ENCODE measurements at places on chromosomes 1 and 21.

DNA sequence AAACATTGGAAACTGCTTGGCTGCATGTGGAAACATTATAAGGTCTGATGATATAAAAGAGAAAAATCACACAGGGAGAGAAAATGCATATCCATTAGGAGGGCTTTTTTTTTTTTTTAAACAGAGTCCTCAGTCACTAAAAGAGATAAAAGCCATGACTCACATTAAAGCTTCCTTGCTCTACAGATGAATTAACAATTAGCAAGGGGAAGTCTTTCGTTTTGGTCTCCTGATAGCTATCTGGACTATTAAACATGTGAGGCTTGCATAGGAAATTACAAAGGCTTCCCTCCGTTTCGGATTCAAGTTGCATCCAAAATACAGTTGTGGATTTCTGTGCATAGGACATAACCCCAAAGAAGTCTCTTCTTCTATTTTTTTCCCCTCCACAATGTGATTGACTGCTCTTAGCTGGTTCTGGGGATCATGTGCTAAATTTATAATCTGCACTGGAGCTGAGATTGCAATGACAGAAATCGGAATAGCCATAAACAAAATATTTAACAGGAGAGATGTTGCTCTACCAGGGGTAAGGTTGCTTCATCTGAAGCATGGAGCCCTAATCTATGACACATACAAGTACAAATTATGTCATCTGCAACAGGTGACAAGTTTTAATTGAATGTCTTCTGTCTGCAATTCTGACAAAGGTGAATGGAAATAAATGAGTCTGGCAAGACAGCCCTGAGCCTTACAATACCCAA, 146.8 kb downstream of the ESRRG start:
- DNase-seq = peak; percentile 2

DNA sequence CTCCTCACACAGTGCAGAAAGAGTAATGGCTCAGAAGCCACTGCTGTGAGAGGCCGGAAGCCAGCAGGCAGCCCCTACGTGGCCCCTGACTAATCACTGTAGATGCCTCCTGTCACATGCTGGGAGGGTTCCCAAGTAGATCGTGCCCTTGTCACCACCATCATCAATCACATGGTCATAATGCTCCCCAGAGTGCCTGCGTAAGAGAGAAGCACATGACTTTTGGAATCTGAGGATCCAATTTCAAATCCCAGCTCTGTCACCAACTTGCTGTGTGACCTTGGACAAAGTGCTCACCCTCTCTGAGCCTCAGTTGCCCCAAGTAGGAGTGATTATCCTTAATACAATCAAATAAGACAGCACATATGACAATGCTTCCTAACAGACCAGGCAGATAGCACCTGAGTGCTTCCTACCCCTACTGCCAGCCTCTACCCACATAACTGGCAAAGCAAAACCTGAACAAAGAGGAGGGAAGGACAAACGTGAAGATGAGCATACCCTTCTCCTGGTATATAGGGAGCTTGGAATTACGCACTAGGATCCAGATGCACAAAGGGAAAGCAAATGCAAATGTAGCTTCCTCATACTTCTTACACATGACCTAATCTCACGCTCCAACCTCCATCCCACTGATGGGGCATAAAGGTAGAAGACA, 65.7 kb downstream of the SDC3 start:
- DNase-seq = no peak

GRCh38 chr1:216054600-216054999, 368.6 kb downstream of the USH2A start:
- no peak for DNase-seq

DNA sequence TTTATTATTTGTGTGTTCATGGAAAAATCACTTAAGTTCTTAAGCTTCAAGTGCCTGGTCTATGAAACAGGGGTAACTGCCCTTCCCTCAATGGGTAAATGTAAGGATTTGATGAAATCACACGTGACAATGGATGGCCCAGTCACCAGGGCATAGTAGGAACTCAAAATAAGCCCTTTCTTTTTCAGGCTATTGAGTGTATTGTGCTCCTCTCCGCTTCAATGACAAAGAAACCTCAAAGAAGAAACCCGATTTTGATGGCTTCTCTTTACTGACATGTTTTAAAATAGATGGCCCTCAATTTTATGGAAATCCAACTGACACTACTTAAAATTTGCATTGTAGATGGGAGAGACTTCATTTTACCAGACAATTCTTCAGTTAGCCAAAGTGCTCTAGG, 543.5 kb downstream of the OMA1 start:
- no peak for DNase-seq

DNA sequence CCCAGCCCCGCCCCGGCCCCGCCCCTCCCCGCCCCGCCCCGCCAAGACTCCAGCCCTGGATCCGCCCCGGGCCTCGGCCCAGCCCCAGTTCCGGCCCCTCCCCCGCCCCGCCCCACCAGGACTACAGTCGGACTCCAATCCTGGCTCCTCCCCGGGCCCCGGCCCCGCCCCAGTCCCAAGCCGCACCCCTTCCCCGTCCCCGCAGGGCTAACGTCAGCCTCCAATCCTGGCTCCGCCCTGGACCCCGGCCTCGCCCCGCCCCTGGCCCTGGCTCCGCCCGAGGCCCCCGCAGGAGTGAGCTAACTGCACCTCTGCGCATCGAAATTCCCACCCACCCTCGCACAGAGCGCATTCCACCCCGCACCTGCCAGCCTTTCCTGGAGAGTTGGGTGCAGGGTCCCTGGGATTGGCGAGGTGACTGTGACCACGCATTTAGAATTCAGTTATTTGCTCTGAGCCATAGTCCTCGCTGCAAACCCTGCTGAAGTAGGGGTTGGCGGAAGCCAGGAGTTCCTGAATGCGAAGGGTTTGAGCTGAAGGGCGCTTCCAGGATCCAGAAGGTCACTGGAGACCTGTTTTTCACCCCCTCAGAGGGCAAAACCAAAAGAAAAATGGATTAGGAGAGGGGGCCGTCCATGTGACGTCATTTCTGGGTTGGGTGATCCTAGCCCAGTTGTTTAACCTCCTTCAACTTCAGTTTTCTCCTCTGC, 588 bp upstream of the IGSF8 start:
- DNase-seq = peak; percentile 94

GRCh38 chr1:26005434-26006105, 7.7 kb upstream of the PAFAH2 start:
- DNase-seq = no peak

GRCh38 chr1:51664421-51665240, 47.7 kb downstream of the OSBPL9 start:
- DNase-seq = peak; percentile 33

DNA sequence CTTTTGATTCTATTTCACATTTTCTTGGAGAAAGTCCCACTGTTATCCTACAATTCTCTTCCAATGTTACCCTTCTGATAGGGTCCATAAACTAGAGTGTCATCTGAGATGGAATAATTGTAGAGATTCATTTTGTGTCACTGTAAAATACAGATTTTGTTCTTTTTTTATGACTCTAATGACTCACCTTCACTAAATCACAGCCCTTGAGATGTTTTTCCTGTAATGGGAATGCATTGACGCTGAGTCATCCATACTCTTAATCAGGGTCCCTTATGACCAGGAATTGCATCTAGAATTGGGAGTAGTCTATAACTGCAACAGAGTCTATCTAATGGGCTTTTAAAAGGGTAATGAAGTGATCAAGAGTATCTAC, 315.5 kb downstream of the TGFB2 start:
- peak; percentile 93 for DNase-seq

DNA sequence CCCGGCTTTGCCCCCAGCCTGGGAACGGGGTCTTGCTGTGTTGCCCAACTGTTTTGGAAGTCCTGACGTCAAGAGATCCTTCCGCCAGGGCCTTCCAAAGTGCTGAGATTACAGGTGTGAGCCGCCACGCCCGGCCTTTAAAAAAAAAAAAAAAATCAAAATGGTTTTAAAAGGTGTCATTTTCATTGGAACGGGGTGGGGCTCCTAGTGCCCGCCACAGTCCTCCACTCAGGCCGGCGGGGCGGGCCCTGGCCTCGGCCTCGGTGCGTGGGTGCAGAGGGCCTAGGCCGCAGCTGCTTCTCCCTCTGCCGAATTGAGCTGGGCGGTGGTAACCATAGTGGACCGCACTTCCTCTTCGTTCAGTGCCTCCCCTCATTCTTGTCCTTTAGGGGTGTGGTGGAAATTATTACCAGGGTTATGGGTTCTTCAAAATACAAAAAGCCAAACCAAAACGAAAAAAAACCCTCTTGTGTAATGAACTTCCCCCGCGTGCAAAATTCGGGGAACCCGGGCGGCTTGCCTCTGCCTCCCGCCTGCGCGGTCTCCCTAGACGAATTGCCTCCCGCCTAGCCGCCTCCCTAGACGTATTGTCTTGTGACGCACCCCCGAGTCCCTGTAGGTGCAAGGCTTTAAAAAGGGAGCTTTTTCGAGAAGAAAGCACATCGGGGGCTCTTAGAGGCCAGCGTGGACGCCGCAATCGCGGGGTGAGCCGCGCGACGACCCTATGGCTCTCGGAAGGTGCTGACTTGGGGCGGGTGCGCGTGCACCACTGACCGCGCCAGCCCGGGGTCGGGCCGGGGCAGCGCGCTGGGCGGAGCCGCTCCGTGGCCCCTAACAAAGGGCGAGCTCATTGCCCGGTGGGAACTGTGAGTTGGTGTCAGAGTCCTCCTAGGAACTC, 10.5 kb upstream of the SPEN start:
- DNase-seq = no peak

DNA sequence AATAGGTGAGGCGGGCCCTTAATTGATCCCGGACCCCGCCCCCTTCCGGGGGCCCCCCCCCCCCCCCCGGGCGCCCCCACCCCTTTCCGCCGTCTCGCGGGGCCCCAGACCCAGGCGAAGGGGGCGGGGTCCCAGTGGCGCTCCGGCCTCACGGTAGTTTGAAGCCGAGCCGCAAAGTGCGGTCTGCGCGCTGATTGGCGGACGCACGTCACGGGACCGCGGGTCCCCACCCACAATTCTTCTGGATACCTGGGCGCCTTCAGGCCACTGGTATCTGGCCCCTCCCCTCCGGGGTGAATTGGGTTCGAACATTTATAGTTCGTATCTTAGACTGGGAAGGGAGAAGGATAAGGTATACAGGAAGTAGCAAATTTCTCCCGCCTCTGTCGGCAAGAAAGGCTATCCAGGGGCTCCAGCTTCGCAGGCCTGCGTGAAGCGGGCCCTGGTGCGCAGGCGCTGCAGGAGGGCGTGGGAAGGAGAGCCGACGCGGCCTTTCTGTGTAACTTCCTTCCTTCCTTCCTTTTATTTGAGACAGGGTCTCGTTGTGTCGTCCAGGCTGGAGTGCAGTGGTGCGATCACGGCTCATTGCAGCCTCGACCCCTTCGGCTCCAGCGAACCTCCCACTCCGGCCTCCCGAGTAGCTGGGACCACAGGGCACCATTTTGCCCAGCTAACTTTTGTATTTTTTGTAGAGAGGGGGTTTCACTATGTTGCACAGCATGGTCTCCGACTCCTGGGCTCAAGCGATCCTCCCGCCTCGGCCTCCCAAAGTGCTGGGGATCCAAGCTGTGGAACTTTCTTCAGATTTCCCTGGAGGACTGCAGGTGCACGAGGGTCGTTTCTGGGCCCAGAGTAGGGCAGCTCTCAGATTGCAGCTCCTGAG, 564 bp upstream of the HMGN1 start:
- DNase-seq = peak; percentile 95

DNA sequence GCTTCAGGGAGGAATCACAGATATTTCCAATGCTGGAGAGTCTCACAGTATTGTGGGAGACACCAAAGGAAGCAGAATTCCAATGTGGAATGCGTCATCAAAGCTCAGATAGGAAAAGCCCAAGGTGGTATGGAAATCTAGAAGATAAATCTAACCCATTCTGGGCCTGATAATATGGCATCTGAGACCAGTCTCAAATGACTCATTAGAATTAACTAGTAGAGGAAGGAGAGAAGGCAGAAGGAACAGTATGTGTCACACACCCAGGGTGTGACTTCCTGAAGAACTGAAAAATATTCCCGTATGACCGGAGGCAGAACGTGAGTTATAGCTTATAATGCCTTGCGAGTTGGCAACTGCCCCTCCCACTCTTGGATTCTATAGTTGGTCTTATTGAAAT, 499.2 kb downstream of the PLPP3 start:
- DNase-seq = peak; percentile 78

- no peak for DNase-seq
Measured at GRCh38 chr1:191432817-191433216, 725.4 kb upstream of the RGS18 start.

GRCh38 chr1:14055442-14056223, 355.6 kb downstream of the PRDM2 start:
- DNase-seq = no peak

DNA sequence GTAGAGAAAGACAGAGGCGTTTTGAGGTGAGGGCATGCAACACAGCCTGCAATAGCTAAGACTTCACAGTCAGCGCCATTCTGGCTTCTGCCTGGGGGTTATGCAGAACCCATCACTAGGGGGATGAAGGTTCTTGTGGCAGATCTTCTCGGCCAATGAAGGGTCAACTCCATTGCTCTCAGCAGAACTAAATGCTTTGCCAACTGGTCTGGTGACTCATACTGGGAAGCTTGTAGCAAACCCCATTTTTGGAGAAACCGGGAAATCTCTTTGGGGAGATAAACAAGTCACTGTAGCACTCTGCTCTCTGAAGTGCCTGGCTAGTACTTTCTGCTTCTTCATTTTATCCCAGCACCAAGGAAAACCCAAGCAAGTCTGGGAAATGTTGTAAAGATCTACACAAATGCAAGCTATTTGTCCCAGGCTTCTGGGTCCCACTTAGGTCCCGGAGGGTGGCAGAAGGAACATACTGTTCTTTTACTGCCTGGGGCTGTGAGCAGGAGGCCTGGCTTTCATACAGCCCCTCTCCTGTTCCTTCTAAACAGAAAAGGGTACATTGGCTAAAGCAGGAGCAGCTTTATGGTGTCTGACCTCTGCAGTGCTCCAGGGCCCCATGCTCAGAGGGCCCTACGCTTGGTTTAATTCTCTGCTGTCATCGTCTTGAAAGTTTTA, 28.8 kb downstream of the SHISA4 start:
- DNase-seq = peak; percentile 90

DNA sequence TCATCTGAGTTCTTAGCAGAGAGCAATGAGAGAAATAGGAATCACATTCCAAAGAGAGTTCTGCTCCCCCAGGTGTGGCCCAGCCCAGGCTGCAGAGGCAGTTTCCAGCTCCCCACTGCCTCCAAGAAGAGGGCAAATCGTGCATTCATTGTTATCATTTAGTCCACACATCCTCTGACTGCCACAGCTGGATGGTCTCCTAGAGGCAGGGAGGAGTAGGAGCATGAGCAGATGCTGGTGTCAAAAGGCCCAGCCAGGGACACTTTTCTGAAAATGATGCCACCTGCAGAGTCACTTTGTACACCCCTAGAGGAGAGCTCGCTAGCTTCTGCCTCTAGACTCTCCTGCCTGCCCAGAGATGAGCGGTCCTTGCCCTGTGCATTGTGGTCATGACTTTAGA, 33.6 kb upstream of the GNPAT start:
- no peak for DNase-seq

DNA sequence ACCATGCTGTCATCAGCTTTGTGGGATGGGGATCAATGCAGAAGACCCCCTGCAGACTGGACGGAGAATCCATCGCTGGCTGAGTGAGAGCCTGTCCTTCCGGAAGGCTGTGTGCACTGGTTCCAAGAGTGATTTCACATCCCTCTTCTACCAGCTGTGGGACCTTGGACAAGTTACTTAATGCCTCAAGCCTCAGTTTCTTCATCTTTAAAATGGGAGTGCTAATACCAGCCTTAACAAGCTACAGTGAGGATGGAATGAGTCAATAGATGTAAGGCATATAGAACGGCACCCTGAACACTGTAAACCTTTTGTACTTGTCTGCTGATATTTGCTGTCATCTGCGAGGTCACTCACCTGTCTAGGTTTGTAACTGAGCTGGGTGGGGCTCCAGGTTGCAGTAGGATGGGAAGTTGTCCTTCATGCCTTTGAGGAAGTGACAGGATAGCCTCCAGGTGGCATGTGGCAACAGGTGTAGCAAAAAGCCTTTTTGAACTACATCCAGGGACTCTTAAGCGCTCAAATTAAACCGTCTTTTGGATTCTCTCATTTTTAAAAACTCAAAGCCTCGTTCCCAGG, 27.5 kb downstream of the TMEM51 start:
- DNase-seq = no peak

Data from EL (cell line).